ENCODE measurements at places on chromosomes 1 and 21.

DNA sequence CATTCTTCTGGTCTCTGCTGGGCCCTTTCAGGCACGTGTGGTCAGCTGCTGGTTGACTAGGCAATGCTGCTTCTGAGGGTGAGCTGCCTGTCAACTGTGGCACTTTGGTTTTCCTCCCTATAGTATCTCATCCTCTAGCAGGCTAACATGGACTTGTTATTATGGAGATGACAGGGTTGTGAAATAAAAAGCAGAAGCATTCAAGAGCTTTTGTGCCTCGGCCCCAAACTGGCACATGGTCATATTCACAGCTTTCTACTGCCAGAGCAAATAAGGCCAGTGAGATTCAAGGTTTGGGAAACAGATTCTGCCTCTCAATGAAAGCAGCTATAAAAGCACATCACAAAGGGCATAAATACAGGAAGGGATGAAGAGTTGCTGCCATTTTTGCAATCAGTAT is 1.6 kb upstream of the ZNF124 start:
- DNase-seq = no peak

DNA sequence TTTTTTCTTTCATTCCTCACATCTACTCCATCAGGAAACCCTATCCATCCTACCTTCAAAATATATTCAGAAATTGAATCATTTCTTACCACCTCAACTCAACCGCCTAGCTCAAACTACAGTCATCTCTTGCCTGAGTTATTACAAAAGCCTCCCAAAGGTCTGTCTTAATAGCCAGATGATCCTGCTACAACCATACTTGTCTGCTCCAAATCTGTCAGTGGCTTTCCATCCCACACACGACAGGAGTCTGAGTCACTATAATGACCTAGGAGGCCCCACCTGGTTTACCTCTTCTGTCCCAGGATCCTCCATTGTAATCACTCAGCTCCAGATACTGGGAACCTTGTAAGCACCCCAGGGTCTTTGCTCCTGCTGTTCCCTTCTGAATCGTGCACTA is 37.1 kb upstream of the IL12RB2 start:
- no peak for DNase-seq

GRCh38 chr1:116871779-116872146 is 38.0 kb upstream of the PTGFRN start:
- DNase-seq = no peak

DNA sequence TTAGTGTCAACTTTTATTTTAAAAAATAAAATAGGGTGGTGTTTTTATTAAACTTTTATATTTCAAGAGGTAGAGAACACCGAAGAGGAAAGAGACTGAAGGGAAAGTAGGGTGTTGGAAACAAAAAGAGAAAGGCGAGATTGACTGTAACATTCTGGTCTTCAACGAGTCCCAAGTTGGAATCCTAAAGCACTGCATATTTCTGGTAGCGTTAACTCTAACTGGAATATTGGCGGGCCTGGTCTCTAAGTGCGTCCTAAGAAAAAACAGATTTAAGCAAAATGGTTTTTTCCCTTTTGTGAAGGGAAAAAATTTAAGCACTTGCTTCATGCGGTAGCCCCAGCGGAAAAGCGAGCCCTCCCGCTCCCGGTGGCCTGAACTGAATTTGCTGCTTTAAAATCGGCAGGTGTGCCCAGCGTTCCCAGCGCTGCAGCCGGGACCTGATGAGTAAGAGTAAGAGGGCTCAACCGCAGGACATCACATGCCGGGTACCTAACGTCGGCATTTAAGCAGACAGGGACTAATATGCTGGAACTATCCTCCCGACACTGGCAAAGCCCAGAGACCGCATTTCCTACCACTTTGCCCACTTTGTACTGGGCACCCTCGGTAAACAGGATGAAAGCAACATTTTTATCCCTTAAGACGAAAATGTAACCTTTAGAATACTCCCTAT is 30.5 kb upstream of the NFIA start:
- no peak for DNase-seq

DNA sequence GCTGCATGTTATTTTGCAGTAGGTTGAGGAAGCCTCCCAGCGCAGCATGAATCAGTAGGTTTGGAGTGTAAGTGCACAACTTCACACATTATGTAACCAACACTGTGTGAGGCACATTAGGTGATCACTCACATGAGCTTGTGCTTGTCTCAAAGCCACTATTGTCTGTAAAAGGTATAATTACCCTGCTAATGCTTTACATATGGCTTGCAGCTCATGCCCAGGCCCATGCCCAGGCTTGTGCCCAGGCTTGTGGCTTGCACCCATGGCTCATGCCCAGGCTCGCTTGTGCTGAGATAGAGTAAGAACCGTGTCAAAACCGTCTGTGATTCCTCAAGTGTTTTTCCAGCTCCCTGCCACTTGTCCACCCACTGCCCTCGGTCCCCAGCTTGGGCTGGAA is 596.3 kb downstream of the LTN1 start:
- no peak for DNase-seq

GRCh38 chr21:17667256-17667655 is 54.6 kb upstream of the BTG3 start:
- DNase-seq = peak; percentile 52

DNA sequence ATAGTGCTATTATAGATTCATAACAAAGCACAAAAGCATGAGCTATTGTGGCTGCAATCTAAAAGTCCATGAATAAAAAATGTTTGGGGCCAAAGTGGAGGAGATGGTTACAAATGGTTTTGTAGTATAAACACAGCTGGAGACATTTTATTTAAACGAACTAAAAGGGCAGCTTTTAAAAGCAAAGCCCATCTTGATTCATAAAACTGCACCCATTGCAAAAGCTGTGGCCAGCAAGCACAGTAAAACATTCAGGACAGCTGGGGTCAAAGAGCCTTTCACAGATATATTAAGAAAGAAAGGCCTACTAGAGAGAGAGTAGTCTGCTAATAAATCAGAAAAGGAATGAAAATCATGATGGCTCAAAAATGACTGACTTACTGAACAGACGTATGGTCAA is 520.8 kb downstream of the NUF2 start:
- no peak for DNase-seq

DNA sequence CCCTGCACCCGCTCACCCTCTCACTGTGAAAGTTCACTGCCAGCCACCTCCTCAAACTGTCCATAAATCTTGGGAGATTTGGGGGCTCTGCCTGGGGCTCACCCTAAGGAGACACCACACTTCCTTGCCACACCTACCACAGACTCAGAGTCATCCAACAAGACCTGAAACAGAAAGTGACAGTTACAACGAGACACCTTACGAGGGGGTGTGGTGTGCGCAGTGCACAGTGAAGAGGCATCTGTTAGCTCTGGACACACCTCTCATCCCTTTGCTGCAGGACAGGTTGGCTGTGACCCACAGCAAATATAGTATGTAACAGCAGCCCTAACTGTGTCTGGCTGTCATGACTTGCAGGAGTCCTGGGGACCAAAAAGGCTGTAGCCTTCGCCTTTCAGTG is 190.2 kb downstream of the NR5A2 start:
- no peak for DNase-seq
